ENCODE measurements at places on chromosomes 16 and 17.

GRCh38 chr17:1786708-1787107 is 24.8 kb downstream of the SERPINF1 start:
- no peak for DNase-seq

- no peak for DNase-seq
These were observed 71.3 kb upstream of the BCAR1 start for GRCh38 chr16:75322740-75323139.

GRCh38 chr16:3101018-3101840 is 2.1 kb upstream of the ZSCAN10 start:
- DNase-seq, result peak; percentile 64

GRCh38 chr17:55813944-55814343 is 63.1 kb downstream of the PCTP start:
- no peak for DNase-seq

GRCh38 chr17:46741122-46741730 is 77.3 kb downstream of the WNT3 start:
- no peak for DNase-seq

GRCh38 chr17:67138392-67138791 is 94.0 kb downstream of the CACNG1 start:
- DNase-seq, result no peak

GRCh38 chr16:64437706-64438324 is 684.0 kb downstream of the CDH11 start:
- DNase-seq, result no peak

DNA sequence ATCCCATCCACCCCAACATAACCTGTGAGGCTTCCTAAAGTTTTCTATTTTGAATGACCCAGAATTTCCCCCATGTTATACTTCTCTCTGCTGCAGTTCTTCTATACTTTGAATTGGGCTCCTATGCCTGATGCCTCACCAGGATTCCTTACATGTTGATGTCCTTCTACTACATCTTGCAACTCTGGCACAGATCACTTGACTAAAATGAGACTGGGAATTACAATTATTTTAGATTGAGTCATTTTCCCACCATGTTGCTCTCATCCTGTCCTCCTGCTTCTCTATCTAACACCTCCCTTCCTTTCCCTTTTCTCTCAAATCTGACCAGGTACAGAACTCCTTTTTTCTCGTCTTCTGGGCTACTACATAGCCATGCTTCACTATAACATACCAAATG is 314.0 kb upstream of the KCNJ16 start:
- DNase-seq, result no peak

GRCh38 chr16:11836650-11837244 is 14.6 kb downstream of the RSL1D1 start:
- DNase-seq, result no peak

GRCh38 chr17:28261219-28261618 is 57.8 kb upstream of the TMEM97 start:
- DNase-seq, result no peak

GRCh38 chr16:72021043-72021442 is 12.5 kb downstream of the DHODH start:
- peak; percentile 76 for DNase-seq

DNA sequence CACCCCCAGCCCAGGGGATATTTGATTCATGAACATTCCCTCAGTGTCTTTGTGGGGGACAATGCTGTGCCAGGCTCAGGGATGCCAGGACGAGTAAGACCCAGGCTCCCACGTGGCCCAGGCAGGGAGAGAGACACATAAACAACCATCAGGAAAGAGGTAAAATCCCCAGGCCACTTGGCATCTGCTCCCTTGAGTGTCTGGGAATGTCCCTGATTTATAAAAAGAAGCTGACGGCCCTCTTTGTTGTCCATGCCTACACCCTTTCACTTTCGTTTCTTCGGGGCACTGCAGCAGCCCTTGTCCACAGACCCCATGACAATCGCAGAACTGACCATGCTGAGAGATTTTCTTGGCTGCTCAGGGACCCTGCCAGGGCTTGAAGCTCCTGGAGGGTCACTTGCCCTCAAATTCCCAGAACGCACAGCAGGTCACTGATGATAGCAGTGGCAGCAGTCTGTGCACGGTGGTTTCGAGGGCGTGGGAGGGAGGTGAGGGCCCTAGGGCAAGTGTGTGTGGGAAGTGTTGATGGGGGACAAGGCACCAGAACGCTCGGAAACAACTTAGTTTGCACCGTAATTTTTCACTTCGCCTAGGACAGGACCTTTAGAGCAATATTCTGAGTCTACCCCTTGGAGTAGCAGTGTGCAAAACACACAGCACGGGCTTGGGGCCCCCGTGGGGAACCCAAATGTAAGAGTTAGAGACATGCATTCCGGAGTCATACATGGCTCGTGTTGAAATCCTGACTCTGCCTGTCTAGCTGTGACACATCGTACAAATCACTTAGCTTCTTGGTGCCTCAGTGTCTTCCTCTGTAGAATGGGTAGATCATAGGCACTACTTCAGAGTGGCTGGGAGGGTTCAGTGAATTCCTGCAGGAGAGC is 4.7 kb downstream of the NOD2 start:
- DNase-seq, result no peak

DNA sequence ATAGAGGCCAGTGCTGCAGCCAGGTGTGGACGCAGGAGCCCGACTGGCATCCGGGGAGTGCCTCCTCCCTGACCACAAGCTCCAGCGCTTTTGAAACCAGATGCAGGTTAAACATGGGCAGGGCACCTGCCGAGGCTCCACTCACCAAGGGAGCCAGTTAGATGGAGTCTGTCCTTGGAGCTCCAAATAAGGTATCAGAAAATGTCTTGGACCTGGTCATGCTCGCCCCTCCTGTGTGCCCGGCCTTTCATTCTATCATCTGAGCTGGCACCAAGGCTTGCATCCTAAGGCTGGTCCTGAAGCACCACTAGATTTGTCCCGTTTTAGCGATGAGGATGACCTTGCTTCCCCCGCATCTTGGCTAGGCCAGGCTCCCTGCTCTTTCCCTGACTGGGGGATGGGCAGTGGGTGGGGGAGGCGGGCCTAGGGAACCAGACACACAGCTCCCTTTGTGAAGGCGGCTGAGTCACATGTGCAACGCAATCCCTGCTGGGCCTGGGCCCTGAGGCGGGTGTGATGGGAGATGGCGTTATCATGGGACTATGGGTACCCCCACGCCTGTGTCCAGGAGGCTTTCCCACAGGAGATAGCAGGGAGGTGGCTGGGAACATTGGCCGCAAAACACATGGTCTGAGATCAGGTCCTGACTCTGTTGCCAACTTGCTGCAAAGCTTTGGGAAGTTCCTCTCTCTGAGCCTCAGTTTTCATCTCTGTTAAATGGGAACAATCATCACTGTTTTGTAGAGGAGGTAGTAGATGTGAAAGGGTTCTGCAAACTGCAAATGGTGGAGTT is 5.0 kb upstream of the ADGRG1 start:
- no peak for DNase-seq

GRCh38 chr17:76547183-76547641 is 7.4 kb downstream of the PRCD start:
- peak; percentile 75 for DNase-seq

- DNase-seq, result no peak
These were observed 114.9 kb upstream of the CDH5 start for GRCh38 chr16:66251476-66252160.

- DNase-seq, result no peak
These were observed 17.4 kb upstream of the ZFPM1 start for GRCh38 chr16:88435437-88436355.

DNA sequence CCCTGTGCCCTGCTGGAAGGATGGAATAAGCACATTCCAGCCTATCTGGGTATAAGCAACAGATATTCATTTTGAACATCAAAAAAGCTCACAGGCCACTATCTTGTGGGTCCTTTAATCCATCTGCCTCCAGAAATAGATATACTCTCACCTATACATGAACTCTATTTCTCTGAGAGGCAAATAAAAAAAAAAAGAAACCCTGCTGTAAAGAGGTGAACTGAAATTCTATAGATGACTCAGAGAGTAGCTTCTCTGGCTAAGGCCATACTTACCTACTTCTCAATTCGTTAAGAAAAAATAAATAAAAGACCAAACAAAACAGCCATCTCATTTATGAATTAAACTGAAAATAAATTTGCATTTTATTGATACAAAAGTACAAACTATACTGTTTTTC is 86.3 kb downstream of the DYNLRB2 start:
- DNase-seq, result no peak

DNA sequence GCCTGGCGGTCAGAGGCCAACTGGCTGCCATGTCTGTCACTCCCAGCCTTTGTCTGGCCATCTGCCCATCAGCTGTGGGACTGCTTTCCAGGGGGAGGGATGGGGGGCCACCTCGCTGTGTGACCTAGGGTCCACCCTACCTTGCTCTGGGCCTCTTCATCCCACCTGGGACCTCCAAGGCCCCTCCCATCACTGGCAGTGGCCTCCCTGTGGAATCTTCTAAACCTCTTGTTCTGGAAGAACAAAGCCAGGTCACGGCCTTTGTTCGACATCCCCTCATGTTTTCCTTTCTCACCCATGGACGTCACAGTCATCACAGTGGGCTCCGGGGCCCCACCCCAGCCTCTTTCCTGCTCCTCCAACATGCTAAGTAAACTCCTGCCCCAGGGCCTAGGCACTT is 24.0 kb downstream of the SPNS2 start:
- DNase-seq, result no peak

DNA sequence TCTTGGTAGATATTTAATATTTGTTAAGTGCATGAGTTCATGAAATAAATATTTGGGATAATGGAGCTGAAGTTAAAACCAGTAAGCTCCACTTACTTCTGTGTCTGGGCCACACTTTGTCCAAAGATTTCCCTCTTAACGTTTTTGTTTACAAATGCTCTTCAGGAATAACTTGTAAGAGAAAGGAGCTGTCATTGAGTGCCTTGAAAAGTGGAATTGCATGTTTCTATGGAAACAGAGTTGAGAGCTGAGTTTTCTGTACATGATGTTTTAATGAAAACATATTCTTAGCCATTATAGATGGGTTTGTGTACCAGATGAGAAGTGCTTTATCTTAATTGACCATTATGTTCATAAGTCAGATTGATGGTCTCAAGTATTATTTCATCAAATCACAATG is 1045.4 kb upstream of the EEF2KMT start:
- no peak for DNase-seq

DNA sequence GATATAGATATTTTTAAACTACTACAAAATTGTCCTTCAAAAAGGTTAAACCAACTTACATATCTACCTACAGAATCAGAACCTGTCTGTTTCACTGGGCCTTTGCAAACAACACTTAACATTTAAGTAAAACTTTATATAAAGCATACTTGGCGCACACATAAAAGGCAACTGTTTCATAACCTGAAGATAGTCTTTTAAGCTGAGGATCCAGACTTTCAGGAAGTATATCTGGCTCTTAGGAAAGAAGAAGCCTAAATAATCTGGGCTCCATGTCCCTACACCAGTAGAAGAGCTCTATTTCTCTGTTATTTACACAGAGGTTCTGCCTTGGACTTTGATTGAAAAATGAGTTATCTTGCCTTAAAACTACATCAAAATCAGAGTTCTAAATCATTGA is 75.9 kb downstream of the TRIM37 start:
- no peak for DNase-seq

- no peak for DNase-seq
These were observed 18.1 kb upstream of the BCO1 start for GRCh38 chr16:81220349-81220748.

DNA sequence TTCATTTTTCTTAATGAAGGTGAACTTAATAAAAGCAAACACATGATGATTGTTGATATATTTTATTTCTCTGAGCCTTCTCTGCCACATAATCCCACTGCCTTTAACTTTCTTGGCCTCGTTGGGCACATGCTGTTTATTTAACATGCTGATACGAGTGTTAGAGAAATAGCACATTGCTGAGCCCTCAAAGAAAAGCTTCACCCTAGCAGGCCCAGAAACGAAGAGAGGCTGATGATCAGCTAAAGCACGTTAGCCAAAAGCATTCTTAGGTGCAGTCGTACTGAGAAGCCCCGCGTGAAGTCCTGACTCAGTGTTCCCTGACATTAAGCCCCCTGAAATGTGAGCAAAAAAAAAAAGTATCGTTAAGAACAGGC is 122.8 kb downstream of the CCDC182 start:
- DNase-seq, result no peak

- no peak for DNase-seq
These were observed 47.1 kb downstream of the NUP93 start for GRCh38 chr16:56777001-56777400.

DNA sequence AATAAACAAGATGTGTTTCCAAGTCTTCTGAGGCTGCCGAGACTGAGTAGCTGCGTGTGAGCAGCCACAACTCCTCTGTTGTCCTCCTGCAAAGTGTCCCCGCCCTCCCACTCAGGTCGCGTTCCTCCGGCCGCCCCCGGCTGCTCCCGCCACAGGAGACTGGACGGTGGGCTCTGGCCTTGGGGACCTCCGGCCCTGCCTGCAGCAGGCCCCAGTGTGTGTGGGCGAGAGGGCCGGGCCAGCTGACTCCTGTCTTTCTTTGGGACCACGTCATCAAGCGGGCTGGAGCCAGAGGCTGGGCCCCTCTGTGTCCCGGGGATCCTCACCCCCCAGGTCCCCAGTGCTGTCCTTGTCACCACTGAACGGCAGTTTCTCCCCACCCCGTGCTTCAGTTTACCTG is 175.3 kb downstream of the NPIPB11 start:
- no peak for DNase-seq

Data from ecto neural progenitor cell (in vitro differentiated cells).